ENCODE measurements at places on chromosomes 3 and 15.

- no peak for DNase-seq
These were observed 150.1 kb upstream of the FHIT start for GRCh38 chr3:61401359-61401758.

DNA sequence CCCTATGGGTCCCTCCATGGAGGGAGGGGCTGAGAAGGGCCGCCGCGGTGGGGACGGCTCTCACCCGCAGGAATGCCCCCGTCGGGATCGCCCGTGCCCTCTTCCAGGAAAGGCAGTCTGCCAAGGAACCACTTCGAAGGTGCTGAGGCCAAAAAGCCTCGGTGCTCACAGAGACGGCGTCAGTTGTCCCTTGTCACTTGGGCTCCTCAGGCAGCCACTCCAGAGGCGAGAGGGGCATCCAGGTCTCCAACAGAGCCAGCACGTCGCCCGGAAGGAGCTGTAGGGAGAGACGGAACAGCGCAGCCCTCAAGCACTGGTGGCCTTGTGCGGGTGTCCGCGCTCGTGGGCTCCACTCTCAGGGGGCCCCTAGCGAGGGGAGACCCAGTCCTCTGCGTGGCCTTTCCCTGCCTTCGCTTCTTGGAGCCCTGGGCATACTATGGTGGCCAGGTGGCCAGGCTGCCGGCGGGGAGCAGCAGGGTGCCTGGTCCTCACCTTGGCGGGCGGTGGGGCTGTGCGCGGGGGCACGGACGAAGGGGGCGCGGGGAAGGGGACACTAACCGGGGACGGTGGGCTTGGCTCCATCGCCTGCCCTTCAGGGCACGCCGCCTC, 994 bp downstream of the MESP1 start:
- DNase-seq = no peak

DNA sequence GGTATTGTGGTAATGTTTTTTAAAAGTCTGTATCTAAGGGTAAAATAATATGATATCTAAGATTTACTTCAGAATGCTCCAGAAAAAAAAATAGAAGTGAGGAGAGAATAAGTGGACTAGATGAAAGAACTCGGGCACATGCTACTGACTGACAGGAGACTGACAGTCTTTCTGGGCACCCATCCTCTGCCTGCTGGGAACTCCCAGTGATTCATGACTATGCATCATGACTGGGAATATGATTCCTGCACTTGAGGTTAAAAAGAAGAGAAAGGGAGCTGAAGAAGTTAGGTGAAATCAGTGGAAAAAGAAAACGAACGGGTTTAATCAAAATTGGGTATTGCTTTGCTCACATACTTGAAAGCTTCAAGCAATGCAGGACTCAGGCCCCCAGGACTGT, 35.7 kb upstream of the SPSB4 start:
- no peak for DNase-seq

DNA sequence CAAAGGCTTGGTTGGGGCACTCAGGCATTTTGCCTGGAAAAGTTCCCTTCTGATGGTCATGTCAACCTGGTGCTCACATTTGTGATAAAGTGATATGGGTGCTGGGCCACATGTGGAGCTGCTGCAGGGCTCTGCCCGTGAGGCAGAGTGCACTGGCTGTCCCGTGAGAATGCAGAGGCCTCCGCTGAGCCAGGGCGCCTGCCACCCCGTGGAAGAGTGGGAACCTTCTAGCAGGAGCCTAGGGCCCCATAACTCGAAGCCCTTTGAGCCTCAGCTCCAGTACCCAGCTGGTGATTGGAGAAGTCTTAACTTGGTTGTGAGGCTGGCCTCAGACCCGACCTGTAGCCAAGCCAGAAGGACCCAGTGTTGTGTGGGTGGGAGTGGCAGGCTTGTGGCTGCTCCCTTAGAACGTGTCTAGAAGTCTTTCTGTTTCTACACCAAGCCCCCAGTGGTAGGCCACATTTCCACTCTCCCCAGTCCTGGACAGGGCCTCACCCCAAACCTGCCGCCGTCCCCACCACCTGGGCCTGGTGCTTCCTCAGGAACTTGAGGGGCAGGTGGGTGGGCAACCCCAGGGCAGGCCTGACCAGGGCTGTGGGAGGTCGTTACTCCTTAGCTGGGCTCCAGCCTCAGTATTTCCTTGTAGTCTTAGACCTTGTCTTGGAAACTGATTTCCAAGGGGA, 19.7 kb downstream of the SEC61A1 start:
- DNase-seq = no peak

DNA sequence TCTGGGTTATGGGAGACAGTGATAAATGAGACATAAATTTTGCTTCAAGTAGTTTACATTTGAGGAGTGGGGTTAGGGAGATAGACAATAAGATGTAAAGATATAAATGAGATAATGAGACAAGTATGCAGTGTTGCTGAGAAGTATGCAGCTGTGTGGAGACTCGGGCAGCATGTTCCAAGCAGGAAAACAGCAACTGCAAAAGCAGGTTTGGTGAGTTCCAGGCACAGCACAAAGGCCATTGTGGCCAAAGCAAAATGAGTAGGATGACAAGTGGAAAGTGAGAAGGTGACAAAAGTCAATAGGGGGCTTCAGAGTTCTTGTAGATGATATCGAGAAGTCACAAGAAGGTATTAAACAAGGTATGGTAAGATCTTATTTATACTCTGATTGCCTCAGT, 259.1 kb upstream of the PEX5L start:
- no peak for DNase-seq

DNA sequence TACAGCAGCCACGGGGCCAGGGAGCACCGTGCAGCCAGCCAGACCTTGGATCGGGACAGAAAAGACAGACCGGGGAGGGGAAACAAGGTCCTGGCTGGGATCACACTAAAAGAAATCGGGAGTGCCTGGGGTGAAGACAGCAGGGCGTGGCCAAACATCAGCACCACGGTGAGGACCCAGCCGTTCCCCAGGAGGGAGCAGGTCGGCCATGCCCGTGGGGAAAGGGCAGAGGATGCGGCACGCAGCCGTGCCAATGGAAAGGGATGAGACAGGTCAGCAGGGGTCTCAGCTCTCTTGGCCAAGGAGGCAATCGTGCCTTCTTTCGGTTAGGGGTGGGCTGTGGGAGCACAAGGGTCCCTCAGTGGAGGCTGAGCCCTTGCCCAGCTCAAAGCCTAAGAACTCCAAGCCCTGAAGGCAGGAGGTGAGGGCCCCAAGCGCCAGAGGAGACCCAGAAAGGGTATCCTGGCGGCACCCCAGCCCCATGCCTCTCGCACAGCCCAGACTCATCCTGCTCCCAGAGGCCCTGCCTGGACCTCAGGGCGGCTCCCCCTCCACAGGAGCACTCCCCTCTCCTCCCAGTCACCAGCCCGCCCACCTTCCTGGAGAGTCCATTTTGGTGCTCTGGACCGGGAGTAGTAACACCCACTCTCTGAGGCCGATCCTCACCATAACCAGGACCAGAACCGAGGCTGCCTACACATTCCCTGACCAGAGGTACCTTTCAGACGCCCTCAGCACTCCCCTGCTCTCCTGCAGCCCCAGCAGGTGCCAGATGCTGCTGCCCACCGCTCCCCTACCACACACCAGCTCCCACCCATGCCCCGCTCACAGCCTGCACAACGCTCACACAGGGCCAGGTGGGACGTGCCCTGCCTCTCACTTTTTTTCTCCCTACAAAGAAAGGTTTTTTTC, 23.2 kb upstream of the OCA2 start:
- no peak for DNase-seq

DNA sequence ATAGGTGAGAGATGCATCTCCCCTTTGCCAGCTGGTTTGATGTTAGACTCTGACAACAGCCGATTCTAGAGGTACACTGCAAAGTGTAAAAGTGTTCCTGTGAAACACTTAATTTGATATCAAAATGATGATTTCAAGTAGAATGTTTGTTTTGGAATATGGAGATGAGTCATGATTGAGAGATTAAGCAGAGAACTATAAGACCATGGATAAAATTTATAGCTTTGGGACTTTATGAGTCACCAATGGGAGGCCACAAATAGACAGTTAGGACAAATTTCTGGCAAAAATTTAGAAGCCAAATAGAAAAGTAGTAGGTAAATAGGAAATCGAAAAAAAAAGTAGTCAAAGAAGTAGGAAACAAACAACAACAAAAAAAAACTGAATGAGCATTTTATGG, 672.5 kb downstream of the NSUN3 start:
- DNase-seq = no peak

DNA sequence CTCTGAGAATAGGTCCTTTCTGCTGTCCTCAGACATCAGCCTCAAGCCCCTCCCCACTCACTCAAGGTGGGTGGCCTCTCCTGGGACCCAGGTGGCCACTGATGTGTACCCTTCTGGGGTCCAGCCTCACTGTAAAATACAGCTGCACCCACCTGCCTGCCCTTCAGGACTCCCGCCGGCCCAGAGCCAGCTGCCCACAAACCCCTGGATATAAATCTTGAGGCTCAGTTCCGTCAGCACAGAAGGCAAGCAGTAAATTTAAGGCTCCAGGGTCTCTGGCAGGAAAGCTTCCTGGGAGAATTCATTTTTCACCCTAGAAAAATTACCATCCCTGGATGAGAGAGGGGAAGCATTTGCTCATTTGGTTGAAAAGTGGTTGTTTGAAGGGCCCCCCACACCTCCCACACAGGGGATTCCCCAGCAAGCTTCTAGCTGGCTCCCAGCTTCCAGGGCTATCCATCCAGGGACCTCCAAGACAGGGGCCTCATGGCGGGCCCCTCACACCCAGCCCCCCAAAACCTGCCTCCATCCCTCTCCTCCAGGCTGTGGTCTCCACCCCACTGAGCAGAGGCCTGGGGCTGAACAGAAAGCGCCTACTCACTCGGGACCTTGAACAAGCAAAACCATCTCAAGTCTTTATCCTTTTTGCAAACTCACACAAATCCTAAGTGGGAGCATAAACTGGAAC, 48.4 kb upstream of the GRIP2 start:
- no peak for DNase-seq

- DNase-seq = no peak
These were observed 1.4 kb upstream of the BHLHE40 start for GRCh38 chr3:4977853-4978203.

GRCh38 chr15:69107025-69107620, 53.3 kb upstream of the GLCE start:
- DNase-seq = no peak

GRCh38 chr3:149605902-149606301, 51.9 kb downstream of the WWTR1 start:
- no peak for DNase-seq
